ENCODE measurements at places on chromosomes 4 and X. TPM values are rescaled to one million over a fixed set of nuclear protein-coding genes. Genes with fewer than 3 reads are reported as not detected.

Gene RBM47
- 157 TPM for total RNA-seq

Gene NEIL3
- total RNA-seq, result 0.29 TPM

Gene VSIG1
- total RNA-seq, result not detected

Gene TMEM131L
- 3.0 TPM for total RNA-seq

Gene KLHL13
- total RNA-seq, result 55.9 TPM

Gene MED28
- total RNA-seq, result 7.2 TPM

Gene RHOXF2
- total RNA-seq, result 0.18 TPM

Gene FRG1
- total RNA-seq, result 46.6 TPM

Gene HTATSF1
- 62.5 TPM for total RNA-seq

Gene CT45A3
- not detected for total RNA-seq

Gene USP17L12
- total RNA-seq, result not detected

Gene LNX1
- 3.3 TPM for total RNA-seq

Gene GUCY1A1
- total RNA-seq, result 9.8 TPM

Gene GPR50
- 0.06 TPM for total RNA-seq

Gene ZMAT1
- 10.5 TPM for total RNA-seq

Gene DGKK
- 0.04 TPM for total RNA-seq
